H9 (cell line): ENCODE measurements at places on chromosomes 12 and 14. TPM values are rescaled to one million over a fixed set of nuclear protein-coding genes. Genes with fewer than 3 reads are reported as not detected.

DNA sequence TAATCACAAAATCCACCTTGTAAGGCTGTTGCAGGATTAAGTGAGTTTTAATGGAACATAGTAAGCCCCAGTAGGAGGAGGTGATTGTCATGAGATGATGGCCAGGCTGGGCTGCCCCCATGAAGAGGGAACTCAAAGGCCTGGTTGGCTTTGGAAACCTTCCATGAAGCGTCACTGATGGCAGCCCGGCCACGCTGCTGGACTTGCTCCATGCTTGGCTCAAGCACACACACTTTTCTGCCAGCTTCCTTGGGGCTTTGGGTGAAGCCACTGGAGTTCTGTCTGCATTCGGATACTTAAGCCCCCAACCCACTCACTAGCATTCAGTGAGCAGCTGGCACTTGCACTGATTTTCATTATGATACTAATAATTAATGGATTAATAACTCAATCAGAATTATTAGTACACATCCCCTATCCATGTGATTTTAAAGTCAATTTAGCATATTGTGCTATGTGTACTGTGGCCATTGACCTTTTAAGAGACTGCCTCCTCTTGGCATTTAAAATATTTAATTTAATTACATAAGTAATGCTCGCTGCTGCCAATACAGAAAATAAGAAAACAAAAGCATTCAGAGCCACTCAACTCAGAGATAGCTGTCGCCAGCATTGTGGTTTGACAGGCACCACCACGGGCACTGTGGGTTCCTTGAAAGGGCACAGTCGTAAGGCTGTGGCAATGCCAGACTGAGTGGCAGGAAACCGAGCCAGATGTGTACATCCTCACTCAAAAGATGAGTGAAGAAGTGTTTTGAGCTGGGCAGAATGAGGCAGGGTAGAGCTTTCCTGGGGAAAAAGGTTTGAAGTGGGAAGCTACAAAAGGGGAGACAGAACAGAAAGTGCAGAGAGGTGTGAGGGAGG lies 15.9 kb downstream of the KRT85 start:
- H3K27me3 ChIP-seq: no peaks in the 10 kb centered on the region
- H3K4me3 ChIP-seq: no peak overlapping the region
- no peaks in the 10 kb centered on the region for H3K4me1 ChIP-seq

- peaks cover 7% of the 10 kb centered on the region; the same call in 1 of the 3 replicates for H3K36me3 ChIP-seq
- no peaks in the 10 kb centered on the region for H3K4me1 ChIP-seq
- H3K4me3 ChIP-seq: no peak overlapping the region
- H3K27me3 ChIP-seq: no peaks in the 10 kb centered on the region
- H3K27ac ChIP-seq: no peak overlapping the region
- no peak for DNase-seq
Observed at GRCh38 chr14:38866461-38866860, 236.6 kb downstream of the SEC23A start.

DNA sequence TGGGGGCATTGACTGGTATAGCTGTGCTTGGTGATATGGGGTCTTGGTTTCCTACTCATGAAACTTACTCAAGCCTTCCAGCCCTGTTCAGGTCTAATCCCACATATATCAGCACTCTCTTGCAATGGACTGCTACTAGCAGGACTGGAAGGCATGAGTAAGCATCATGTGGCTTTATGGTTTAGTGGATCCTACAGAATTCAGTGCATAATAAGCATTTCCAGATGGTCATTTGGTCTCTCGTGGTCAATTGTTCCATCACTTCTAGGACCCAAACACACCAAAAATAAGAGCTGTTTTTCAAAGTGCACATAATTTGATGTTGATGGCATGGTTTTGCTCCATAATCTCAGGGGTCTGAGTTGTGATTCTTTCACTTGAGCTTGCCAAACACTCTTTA lies 114.4 kb downstream of the LMNTD1 start:
- DNase-seq: no peak
- no peaks in the 10 kb centered on the region for H3K4me1 ChIP-seq
- H3K27me3 ChIP-seq: no peaks in the 10 kb centered on the region
- no peaks in the 10 kb centered on the region for H3K36me3 ChIP-seq

GRCh38 chr12:6771091-6771495 lies 1.2 kb upstream of the LAG3 start:
- H3K4me3 ChIP-seq: no peak overlapping the region
- H3K27me3 ChIP-seq: peaks cover 3% of the 10 kb centered on the region; the same call in 1 of the 2 replicates

- no peaks in the 10 kb centered on the region for H3K36me3 ChIP-seq
- H3K27me3 ChIP-seq: no peaks in the 10 kb centered on the region
- H3K4me3 ChIP-seq: no peak overlapping the region
- DNase-seq: no peak
Observed at GRCh38 chr12:39816671-39817185, 197.1 kb upstream of the ABCD2 start.

- H3K27ac ChIP-seq: no peak overlapping the region
- H3K4me1 ChIP-seq: no peaks in the 10 kb centered on the region
- no peaks in the 10 kb centered on the region; the same call in 2 of the 3 replicates for H3K36me3 ChIP-seq
- no peak overlapping the region for H3K4me3 ChIP-seq
- peak; percentile 50 for DNase-seq
Observed at GRCh38 chr12:39958377-39958776, 147.5 kb downstream of the SLC2A13 start.

DNA sequence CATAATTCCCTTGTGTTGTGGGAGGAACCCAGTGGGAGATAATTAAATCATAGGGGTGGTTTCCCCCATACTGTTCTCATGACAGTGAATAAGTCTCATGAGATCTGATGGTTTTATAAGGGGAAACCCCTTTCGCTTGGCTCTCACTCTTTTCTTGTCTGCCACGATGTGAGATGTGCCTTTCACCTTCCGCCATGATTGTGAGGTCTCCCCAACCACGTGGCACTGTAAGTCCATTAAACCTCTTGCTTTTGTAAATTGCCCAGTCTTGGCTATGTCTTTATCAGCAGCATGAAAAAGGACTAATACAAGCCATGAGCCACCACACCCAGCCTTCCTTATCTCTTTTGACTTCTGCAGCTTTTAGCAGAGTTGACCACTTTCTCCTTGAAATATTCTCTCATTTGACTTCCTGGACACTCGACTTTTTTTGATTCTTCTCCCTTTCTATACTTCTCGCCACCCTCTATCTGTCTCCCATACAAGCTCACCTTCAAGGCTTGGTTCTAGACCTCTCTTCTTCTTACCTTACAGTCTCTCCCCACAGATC lies 2.3 kb downstream of the MTERF2 start:
- no peak overlapping the region for H3K27ac ChIP-seq
- DNase-seq: no peak
- H3K4me3 ChIP-seq: no peak overlapping the region
- H3K36me3 ChIP-seq: peaks cover 13% of the 10 kb centered on the region; the same call in 2 of the 3 replicates

DNA sequence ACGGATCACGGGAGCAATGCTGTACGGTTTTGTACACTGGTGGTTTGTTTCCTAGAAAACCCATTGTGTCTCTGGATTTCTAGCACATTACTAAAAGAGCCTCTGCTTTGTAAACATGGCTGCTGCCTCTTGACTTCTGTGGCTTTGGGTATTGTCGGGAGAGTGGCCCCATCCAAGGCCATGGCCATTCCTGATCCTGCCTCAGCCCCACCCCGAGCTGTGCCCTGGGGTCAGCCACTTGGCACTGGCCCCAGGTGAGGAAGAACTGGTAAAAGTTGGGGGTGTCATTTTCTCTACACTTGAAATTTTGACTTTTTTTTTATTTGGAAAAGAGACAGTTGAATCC lies 36.5 kb downstream of the SLC8B1 start:
- H3K4me3 ChIP-seq: no peak overlapping the region
- H3K27ac ChIP-seq: no peak overlapping the region
- H3K4me1 ChIP-seq: no peaks in the 10 kb centered on the region; the same call in 1 of the 2 replicates
- H3K36me3 ChIP-seq: peaks cover 12% of the 10 kb centered on the region
- H3K27me3 ChIP-seq: no peaks in the 10 kb centered on the region

DNA sequence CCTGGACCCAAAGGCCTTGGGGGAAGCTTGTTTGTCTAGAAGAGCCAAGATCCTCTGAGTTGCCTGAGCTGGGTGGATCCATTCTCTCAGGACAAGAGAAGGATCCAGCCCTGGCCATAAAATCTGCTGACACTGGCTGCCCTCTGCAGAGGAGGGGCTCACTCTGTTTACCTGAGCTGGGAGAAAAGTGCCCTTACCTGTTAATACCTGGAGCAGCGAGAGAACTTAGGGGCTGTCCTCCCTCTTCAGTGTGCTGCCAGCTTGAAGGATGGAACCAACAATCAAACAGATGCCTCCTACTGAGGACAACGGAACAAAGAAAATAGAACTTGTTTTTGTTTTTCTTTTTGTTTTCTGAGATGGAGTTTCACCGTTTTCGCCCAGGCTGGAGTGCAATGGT lies 7.3 kb upstream of the KRT7 start:
- H3K4me1 ChIP-seq: no peaks in the 10 kb centered on the region
- DNase-seq: no peak
- no peak overlapping the region for H3K27ac ChIP-seq
- no peak overlapping the region for H3K4me3 ChIP-seq

GRCh38 chr14:99790978-99791376 lies 2.2 kb upstream of the EML1 start:
- no peak for DNase-seq
- H3K27ac ChIP-seq: no peak overlapping the region
- no peak overlapping the region for H3K4me3 ChIP-seq
- no peaks in the 10 kb centered on the region for H3K36me3 ChIP-seq

- no peaks in the 10 kb centered on the region for H3K36me3 ChIP-seq
- H3K27ac ChIP-seq: no peak overlapping the region
- peak; percentile 66 for DNase-seq
- no peaks in the 10 kb centered on the region for H3K27me3 ChIP-seq
Observed at GRCh38 chr12:132279184-132279889, 50.1 kb downstream of the GALNT9 start.

DNA sequence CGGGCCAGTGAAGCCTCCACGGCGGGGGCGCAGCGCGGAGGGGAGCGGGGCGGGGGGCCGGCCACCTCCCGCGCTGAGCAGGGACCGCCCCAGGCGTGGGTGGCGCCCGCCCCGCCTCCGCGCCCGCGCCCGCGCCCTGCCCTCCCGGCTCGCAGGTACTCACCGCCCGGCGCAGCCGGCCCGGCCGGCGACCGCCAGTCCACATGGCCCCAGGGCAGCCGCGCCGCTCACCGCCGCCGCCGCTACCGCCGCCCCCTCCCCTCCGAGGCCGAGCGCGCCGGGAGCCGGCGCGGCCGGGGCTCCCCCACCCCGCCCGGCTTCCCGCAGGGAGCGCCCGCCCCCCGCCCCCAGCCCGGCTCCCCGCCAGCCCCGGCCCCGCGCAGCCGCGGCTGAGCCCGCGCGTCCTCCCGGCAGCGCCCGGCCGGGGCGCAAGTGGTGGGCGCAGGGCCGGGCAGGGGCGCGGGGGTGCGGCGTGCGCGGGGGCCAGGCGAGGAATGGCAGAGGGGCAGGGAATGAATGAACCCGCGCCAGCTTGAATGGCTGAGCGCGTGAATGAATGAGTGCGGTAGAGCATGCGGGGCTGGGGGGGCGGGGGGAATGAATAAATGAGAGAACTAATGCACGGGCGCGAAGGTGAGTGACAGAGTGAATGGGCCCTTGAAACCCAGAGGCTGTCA lies at the start of gene BEGAIN:
BEGAIN (minus strand) TSS at position 332 of the 677 bp plus-strand sequence; CDS start at position 205, 127 bp downstream.
- peak within 1 kb of the TSS; percentile 81 for H3K4me3 ChIP-seq
- DNase-seq: no peak
- H3K4me1 ChIP-seq: no peaks in the 10 kb centered on the region
- peaks cover 6% of the 10 kb centered on the region; the same call in 1 of the 2 replicates for H3K27me3 ChIP-seq

GRCh38 chr14:50045039-50045711 lies 71.2 kb downstream of the VCPKMT start:
- H3K36me3 ChIP-seq: no peaks in the 10 kb centered on the region; the same call in 1 of the 2 replicates
- no peak overlapping the region for H3K27ac ChIP-seq
- peaks cover 2% of the 10 kb centered on the region; the same call in 1 of the 2 replicates for H3K27me3 ChIP-seq
- H3K4me1 ChIP-seq: peaks cover 8% of the 10 kb centered on the region
- no peak for DNase-seq

GRCh38 chr14:90091393-90091792 lies 29.6 kb downstream of the KCNK13 start:
- no peaks in the 10 kb centered on the region; the same call in 1 of the 2 replicates for H3K4me1 ChIP-seq
- DNase-seq: no peak
- H3K4me3 ChIP-seq: no peak overlapping the region
- H3K36me3 ChIP-seq: peaks cover 2% of the 10 kb centered on the region

DNA sequence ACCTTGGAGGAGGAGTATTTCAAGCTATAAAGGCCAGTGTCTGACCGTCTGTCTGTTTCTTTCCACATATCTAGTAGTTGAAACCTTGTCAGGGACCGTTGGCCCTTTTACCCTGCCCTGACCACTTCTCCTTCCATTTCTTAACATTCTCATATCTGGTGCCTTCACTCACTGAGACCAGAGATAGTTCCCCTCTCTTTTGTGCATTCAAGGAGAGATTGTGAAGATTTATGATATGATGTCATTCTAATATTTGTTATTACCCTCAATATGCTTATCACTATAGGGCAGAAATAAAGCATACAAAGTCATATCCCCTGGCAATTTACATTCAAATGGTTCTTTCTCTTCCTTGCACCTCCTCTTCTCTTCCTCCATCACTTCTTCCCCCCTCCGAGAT lies 83.3 kb downstream of the PLXNC1 start:
- H3K36me3 ChIP-seq: no peaks in the 10 kb centered on the region
- no peak overlapping the region for H3K27ac ChIP-seq
- H3K27me3 ChIP-seq: no peaks in the 10 kb centered on the region
- H3K4me3 ChIP-seq: no peak overlapping the region
- no peak for DNase-seq

DNA sequence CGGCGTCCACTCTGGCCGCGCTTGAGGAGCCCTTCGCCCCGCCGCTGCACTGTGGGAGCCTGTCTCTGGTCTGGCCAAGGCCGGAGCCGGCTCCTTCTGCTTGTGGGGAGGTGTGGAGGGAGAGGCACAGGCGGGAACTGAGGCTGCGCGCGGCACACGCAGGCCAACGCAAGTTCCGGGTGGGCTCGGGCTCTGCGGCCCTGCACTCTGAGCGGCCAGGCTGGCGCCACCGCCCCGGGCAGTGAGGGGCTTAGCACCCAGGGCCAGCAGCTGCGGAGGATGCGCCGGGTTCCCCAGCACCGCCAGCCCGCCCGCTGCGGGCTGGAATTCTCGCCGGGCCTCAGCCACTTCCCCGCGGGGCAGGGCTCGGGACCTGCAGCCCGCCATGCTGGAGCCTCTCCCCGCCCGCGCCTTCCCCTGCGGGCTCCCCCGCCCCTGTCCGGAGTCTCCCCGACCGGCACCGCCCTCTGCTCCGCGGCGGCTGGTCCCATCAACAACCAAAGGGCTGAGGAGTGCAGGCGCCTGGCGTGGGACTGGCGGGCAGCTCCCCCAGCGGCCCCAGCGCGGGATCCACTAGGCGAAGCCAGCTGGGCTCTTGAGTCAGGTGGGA lies 921.2 kb upstream of the FOXG1 start:
- no peak overlapping the region for H3K27ac ChIP-seq
- H3K36me3 ChIP-seq: no peaks in the 10 kb centered on the region
- H3K27me3 ChIP-seq: no peaks in the 10 kb centered on the region
- no peaks in the 10 kb centered on the region for H3K4me1 ChIP-seq
- peak; percentile 45 for DNase-seq
- H3K4me3 ChIP-seq: no peak overlapping the region

GRCh38 chr14:96754162-96754844 lies 42.9 kb upstream of the VRK1 start:
- no peak overlapping the region for H3K4me3 ChIP-seq
- DNase-seq: no peak
- H3K27ac ChIP-seq: no peak overlapping the region
- no peaks in the 10 kb centered on the region for H3K36me3 ChIP-seq
- no peaks in the 10 kb centered on the region for H3K27me3 ChIP-seq

- H3K36me3 ChIP-seq: peaks cover 7% of the 10 kb centered on the region; the same call in 1 of the 2 replicates
- no peak for DNase-seq
- no peak overlapping the region for H3K27ac ChIP-seq
- no peaks in the 10 kb centered on the region for H3K4me1 ChIP-seq
- no peaks in the 10 kb centered on the region for H3K27me3 ChIP-seq
Observed at GRCh38 chr14:86788224-86788623, 1204.8 kb downstream of the GALC start.

TSHR gene
- not detected in 2 replicates for total RNA-seq

AQP2 gene
- not detected in 2 replicates for total RNA-seq

ACSS3 gene
- total RNA-seq: 19.3 TPM in 2 replicates

KRT1 gene
- not detected in 2 replicates for total RNA-seq

KRT74 gene
- total RNA-seq: not detected in 2 replicates

MUCL1 gene
- not detected in 2 replicates for total RNA-seq

STYK1 gene
- 0.37 and 0.57 TPM in 2 replicates for total RNA-seq

SCNN1A gene
- 104 and 111 TPM in 2 replicates for total RNA-seq

GPRC5D gene
- total RNA-seq: not detected in 2 replicates
